ENCODE measurements at places on chromosomes 6 and 20.
A peak's percentile ranks its signal among the peaks of the same experiment; 100 is the strongest.

DNA sequence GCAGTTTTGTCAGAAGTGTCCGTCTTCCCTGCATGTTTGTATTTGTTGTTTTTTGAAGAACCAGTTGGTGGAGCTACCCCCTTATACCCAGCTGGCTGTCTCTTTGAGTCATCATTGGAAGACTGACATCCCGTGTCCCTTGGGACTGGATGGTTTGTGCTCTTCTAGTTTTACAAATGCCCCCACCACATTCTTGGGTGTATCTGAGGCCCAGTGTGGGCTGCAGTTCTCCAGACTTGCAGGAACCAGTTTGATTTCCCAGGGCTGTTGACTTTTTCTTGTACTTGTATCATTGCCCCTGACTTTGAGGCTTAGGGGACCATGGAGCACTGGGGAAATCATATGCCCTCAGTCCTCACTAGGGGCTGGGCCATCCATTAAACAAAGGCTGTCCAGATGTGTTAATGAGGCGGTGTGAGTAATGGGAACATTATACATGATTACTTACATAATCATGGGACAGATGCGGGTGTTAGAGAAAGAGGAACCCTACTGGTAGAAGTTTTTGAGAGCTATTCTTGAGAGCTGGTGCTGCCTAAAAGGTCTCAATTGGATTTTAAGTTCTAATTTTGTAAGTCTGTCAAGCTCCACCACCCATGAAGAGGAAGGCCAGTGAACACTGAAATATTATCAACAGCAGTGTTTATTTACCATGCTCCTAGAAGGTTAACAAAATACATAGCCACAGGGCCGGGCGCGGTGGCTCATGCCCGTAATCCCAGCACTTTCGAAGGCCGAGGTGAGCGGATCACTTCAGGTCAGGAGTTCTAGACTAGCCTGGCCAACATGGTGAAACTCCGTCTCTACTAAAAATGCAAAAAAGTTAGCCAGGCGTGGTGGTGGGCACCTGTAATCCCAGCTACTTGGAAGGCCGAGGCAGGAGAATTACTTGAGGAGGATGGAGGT is 8.5 kb downstream of the JARID2 start:
- DNase-seq: peak; percentile 62

- no peak for DNase-seq
Measured at GRCh38 chr6:37171201-37171969, 1.4 kb downstream of the PIM1 start.

- no peak for DNase-seq
Measured at GRCh38 chr6:27553123-27553904, 80.4 kb upstream of the ZNF184 start.

GRCh38 chr6:165183071-165183470 is 126.3 kb downstream of the C6orf118 start:
- no peak for DNase-seq

GRCh38 chr6:54115966-54116365 is 4.7 kb downstream of the MLIP start:
- no peak for DNase-seq

All from GM12864 (cell line).